ENCODE measurements at places on chromosomes 6 and 20.
A peak's percentile ranks its signal among the peaks of the same experiment; 100 is the strongest.

DNA sequence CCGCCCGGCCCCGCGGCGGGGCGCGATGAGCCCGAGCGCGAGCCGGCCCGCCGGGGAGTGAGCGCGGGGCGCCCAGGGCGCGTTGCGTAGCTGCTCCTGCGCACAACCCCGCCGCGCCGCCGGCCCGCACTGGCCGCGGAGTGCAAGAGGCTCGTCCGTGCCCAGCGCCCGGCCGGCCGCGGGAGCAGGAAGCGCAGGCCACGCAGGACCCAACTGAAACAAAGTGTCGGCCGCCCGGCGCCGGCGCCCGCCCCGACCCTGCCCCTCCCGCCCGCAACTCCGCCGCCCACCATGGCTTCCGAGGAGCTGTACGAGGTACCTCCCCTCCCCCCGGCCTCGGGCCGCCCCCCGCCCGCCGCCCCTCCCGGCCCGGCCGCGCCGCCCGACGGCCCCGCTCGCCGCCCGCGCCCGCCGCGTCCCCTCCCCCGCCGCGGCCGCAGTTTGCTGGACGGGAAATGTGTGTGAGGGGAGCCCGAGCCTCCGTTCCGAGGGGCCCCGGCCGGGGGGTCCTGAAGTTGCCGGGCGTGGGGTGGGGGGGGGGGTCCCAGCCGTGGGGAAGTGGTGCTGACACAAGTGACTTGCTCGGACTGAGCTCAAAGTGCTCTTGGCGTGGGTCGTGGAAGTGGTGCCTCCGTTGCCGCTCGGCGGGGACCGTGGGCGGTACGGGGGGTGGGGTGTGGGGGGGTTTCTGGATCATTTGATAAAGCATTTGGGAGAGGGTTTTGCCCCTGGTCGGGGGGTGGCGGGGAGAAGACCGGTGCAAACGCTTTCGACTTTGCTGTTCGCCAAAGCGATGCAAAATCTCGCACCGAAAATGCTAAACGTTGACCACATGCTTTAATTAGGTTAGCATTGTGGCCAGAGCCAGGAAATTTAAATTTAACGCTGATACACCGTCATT, 539 bp downstream of the CDYL start:
- no peak for DNase-seq

- DNase-seq, result no peak
These were observed 4.6 kb downstream of the DACT2 start for GRCh38 chr6:168314948-168315347.

DNA sequence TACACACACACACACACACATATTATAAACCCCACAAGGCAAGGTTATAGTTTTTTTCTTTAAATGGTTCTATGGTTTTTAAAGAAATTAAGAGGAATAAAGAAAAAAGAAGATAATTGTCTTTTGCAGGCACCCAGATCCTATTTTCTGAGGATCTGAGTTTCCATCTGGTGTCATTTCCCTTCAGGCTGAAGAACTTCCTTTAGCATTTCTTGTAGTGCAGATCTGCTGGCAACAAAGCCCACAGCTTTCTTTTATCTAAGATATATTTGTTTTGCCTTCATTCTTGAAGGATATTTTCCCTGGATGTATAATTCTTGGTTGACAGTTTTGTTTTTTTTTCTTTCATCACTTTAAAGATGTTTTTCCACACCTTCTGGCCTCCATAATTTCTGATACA, 57.6 kb upstream of the PMEPA1 start:
- no peak for DNase-seq

- DNase-seq, result peak; percentile 4
These were observed 95.0 kb upstream of the FAM184A start for GRCh38 chr6:119173249-119174084.
